ENCODE measurements at places on chromosomes 4 and X.
A peak's percentile ranks its signal among the peaks of the same experiment; 100 is the strongest.

- no peak for DNase-seq
Observed at GRCh38 chrX:54178100-54178940, 4.7 kb downstream of the FAM120C start.

DNA sequence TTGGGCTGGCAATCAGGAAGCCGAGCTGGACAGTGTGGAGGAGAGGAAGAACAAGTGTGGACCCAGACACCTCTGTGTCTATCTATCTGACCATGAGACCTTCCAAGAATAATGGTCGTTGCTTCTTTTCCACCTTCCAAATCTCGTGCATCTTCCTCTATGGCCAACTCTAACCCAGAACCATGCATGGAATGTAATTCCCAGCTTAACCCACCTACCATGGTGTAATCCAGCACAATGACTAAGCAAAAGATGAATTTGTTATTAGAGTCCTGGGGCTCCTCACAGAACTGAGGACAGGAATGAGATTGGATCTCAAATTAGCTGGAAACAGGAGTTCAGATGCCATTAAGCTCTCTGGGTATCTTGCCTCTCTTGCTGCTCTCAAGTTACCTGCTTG, 17.4 kb upstream of the TMEM184C start:
- DNase-seq: no peak

DNA sequence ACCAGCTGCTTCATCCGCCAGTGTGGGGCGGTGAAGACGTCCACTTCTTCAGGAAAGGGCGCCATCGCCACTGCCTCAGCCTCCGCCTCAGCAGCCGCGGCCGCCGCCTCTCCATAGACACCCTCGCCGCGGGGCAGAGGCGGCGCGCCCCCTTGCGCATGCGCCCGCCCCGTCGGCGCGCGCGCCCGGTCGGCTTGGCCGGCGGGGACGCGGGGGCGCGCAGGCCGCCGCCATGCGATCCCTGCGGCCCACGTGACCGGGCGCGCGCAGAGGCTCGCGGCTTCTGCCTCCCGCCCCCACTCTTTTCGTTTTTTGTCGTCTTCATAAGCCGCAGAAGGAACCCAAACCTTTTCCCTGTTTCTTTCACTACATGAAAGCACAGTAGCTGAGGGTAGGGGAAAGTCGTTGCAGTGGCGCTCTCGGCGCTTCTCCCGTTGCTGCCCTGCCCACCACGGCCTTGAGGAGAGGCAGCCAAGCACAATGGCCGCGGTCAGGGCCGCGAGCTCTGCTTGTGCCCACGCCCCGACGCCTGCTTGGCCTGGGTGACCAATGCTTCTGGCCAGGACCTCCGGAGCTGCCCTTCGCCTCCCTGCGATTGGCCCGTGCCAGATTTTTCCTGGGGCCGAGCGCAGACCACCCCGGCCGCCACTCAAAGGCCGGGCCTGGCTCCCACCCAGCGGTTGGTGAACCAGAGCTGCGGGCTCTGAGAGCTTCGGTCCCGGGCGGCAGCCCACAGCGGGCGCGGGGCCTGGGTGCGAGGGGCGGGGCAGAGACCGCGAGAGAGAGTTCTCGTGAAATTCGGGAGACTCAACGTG, at the start of gene FBXL5:
Gene FBXL5 (minus strand): TSS at position 135 of the 815 bp plus-strand sequence. CDS start 70 bp downstream, at position 65.
- DNase-seq: peak; percentile 84

- DNase-seq: no peak
Observed at GRCh38 chr4:164800786-164801185, 46.9 kb downstream of the SMIM31 start.

DNA sequence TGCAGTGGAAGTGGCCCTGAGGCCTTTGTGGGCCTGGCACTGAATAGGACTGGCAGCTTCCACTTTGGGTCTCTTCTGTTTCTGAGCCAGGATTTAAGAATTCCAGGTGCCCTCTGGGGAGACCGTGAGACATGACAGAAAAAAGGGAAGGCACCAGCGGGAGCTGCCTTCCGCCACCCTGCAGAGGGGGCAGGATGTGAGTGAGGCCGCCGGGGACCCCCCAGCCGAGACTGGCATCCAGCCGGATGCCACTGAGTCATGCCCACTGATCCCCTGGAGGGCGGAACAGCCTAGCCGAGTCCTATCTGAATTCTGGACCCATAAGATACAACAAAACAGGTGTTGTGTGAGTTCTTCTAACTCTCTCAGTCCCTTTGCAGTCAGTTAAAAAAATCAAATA, 41.3 kb downstream of the C4orf50 start:
- no peak for DNase-seq

DNA sequence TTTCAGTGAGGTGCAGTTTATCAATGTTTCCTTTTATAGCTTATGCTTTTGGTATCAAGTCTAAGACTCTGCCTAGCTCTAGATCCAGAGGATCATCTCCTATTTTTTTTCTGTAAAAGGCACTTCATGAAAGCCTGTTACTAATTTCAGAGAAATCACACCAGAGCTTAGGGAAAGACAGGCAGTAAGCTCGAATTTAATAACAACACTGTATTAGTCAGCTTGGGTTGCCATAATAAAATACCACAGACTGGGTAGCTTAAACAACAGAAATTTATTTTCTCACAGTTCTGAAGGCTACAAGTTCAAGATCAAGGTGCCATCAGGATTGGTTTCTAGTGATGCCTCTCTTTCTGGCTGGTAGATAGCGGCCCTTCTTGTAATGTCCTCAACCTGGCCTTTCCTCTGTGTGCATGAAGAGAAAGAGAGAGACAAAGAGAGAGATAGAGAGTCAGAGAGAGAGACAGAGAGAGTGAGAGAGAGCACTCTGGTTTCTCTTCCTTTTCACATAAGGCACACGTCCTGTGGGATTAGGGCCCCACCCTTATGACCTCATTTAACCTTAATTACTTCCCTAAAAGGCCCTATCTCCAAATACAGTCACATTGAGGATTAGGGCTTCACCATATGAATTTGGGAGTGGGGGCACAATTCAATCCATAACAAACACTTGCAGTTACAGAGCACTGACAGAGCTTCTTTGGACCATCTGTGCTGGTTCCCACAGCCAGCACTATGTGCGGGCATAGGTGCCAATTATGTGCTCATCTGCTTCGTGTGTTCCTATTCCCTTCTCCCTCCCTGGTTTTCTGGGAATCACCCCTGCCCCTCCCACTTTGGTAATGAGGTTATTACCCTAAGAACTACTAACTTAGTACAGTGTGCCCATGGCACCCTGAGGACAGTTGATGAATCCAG, 114.8 kb upstream of the MED14 start:
- no peak for DNase-seq

GRCh38 chr4:57364255-57364654, 254.1 kb upstream of the IGFBP7 start:
- DNase-seq: no peak

- no peak for DNase-seq
Observed at GRCh38 chr4:6606465-6607235, 31.7 kb downstream of the MAN2B2 start.

DNA sequence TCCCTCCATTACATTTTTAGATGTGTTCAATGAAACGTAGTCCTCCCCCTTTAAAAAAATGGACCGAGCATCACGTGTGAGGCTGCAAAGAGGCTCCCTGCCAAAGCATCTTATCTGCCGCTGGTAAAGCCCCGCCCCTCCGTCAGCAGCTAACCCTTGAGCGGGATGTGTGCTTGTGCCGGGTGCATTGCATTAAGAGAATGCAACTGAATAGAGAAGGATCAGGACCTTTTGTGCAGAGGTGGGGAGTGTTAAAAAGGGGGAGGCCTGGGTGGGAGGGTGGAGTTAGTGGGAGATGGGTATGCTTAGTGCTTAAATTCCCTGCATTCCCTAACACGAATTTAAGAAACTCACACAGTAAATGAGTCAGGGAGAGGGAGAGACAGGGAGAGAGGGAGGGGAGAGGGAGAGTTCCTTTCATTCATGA, 66.0 kb downstream of the TBL1X start:
- DNase-seq: peak; percentile 65

DNA sequence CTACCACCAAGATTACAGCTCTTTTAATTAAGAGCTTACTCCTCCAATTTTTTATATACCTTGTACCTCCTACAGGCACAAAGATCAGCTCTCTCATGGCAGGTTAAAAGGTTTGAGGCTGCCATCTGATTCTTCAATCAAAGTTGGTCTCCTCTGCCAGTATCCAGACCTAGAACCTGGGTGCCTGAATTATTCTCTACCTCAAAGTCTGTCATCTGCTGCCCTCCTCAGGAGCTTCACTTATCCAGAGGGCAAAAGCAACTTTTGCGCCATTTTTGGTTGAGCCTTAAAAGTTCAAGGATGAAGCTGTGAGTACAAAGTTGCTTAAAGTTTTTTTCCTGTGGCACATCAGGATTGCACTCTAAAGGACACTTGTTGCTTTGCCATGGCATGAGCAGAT, 343.7 kb upstream of the PPP1R2C start:
- DNase-seq: no peak

- no peak for DNase-seq
Observed at GRCh38 chr4:156169011-156169410, 215.3 kb upstream of the CTSO start.

DNA sequence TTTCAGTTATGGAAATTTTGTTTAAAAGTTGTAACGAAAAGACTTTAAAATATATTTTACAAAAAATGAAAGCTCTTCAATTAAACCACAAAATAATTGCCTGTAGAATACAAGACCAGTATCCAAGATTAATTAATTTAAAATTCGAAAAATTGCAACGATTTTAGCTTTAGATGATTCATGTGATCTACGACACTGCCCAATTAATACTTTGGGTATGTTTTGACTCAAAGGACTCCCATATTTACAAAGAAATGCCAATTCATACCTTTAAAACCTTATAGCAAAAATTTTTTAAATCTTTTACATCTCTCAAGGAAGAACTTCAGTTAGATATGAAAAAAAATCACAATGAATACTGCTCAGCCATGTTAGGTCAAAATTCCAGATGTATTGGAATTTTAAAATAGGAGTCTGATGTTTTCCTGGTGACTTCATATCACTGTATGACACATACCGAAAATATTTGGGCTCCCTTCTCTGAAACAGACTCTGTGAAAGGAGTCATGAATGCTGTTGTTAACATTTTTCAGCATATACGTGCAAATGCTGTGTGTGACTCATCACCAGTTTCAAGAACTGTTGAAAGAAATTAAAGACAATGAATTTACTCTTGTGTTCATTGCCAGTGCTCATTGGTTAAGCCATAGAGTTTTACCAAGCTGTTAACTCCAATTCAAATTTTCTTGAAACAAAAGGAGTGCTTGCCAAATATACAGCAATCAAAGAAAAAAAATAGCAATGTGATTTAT, 13.8 kb upstream of the SMS start:
- DNase-seq: no peak

DNA sequence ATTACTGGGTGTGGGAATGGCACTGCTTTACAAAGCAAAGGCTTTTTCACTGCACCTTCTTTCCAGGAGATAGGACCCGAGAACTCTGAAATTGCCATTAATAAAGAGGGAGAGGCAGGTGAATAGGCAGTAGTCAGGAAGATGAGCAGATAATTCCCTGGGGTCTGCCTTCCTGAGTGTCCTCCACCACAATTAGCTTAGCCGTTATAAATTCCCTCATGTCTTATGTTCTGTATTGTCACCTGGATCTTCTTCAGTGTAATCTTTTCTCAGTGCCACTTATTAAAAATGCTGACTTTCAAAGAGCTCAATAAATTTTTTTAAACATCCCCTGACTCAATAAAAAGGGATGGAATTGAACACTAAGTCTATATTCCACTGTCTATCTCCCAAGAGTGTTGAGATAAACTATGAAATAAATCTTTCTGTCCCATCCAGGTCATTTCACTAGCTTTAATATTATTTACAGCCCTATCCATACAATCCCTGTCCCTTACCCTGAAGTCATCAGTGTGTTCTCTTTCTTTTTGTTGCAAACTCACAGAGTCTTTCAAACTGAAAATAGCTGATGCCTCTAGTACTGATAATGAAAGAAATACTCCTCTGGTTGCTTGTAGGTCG, 272.2 kb upstream of the NRK start:
- DNase-seq: no peak

DNA sequence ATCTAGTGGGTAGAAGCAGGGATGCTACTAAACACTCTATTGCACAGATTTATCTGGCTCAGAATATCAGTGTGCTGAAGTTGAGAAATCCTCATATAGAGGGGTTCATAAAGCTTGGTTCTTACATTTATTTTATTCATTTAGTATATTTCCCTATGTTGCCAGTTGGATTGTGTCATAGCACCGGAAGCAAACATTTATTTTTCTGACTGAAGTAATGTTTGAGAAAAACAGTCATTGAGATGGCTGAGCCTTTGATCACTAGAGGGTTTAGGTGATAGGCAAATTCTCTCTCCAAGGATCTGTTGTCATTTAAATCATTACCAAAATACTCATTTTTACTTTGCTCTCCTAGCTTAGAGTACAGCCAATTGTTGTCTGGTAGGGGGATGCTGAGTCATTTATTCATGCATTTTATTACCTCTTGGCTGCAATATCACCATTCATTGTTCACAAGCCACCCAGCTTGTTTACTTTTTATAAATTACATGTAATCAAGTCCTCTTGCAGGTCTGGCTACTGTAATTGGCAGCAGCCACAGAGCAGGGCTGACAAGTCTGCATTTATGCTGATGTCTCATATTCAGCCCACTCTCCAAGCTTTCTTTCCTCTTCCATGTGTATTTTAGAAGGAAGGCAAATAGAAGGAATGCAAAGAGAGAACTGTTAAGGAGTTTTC, 15.2 kb downstream of the GAB1 start:
- DNase-seq: no peak

DNA sequence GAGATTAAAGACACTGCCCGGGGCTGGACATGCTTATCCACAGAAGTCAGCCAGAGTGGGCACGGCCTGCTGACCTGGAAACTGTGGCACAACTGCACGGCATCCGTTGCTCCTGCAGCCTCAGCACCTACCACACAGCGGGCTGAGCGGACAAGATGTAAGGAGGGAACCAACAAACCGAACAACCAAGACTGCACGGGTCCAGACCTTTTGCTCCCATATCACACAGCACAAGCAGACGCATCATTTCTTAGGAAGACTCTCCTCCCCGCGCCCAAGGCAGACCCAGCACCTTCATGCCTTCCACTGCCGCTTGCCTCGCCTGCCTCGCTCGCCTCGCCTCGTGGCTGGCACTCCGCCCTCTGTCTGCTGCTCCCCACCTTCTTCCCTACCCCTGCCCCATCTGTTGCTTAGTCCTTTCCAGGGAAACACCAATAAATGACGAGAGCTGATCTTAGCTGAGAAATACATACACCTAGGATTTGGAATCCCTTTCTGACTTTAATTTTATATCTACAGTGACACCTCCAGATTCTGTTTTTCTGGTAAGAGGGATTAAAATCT, 79.0 kb downstream of the AFAP1 start:
- DNase-seq: no peak

DNA sequence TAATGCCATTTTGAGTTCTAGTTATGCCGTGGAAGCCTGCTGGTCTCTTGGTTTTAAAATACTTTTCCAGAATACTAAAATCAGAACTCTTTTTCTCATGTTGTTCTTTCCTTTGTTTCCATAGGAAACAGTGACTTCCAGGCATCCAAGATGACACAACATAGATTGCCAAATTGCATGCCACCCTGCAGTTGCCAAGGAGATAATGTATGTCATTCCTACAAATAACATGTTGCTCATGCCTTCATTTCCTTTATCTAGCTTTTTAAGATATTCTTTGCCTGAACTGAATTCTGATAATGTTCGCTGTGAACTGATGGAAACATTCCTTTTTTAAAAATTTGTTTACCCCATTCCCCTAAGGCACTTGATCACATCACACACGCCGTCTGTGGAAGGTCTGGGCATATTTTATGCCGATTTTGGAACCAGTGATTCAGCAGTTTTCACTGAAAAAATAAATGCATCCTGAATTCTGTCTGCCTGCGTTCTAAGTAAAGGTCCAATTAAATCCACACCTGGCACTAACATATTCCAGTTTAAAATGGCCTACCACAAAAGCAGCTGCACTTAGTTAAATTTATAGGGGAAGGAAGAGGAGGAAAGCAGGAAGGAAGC, 38.0 kb upstream of the COX7B2 start:
- DNase-seq: no peak
